ENCODE measurements at places on chromosomes 4 and X.

DNA sequence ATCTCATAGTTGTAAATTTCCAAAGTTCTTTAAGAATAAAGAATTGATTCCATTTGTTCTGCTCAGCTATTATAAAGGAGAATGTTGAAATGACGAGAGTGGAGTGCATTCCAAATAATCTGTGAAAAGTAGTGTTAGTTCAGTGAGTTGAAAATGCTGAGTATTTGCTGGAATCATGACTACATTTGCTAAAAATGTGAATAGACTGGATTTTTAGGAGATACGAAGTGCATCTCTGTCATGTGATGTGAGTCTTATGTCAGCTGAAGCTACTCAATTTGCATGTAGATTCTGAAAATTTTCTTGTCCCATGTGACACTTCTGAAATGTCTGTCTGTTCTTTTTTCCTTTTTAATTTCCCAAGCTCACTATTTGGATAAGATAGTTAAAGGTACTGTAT lies 206.0 kb downstream of the DCTD start:
- no peak for DNase-seq

GRCh38 chr4:100590325-100590724 lies 72.5 kb upstream of the EMCN start:
- no peak for DNase-seq

GRCh38 chr4:75907966-75908365 lies 5.7 kb upstream of the PPEF2 start:
- DNase-seq = no peak

DNA sequence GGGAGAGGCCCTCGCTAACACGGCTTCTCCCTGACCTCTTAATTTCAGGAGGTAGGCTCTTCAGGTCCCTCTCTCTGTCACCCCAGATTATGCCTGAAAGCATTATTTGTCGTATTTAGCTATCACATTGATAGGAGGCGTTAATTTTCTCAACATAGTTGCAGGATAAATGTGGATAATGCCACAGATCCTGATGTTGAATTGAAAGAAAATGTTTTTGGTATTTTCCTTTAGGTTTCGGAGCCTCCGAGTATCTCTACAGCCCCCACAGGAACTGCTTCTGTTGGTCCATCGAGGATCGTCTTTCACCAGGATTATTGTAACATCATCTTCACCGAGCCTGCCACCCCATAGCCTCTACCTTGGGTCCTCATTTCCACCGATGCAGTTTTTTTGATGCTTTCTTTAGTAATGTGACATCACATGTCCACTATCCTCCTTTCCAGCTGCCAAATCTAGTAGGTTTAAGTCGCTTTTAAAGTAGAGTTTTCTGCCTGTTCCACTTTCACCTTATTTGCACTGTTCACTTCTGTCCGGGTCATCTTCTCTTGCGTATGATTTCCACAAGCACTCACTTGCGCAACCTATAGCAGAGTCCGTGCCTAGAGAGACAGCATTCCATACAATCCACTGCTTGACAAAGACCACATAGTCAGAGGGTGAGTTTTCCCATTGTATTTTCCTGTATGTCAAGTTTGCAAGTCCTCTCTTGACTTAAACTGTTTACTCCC lies 665 bp downstream of the TIGD2 start:
- DNase-seq = no peak

- DNase-seq = no peak
Measured at GRCh38 chrX:145923376-145923775, 105.7 kb downstream of the SLITRK2 start.

- DNase-seq = no peak
Measured at GRCh38 chr4:17093481-17093880, 195.0 kb upstream of the LDB2 start.

- no peak for DNase-seq
Measured at GRCh38 chr4:88995874-88996273, 61.1 kb downstream of the FAM13A start.

DNA sequence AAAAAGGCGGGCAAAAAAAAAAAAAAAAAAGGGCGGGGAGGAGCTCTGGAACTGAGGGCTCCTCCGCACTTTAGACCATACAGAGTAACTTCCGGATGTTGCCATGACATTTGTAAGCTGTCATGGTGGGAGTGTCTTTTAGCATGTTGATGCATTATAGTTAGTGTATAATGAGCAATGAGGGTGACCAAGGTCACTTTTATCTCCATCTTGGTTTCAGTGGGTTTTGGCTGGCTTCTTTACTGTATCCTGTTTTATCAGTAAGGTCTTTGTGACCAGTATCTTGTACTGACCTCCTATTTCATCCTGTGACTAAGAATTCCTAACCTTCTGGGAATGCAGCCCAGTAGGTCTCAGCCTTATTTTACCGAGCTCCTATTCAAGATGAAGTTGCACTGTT lies 193.4 kb downstream of the UGT8 start:
- DNase-seq = no peak

- no peak for DNase-seq
Measured at GRCh38 chr4:56410247-56411062, 23.2 kb upstream of the AASDH start.

GRCh38 chr4:56255820-56256219 lies 131.5 kb downstream of the AASDH start:
- no peak for DNase-seq

DNA sequence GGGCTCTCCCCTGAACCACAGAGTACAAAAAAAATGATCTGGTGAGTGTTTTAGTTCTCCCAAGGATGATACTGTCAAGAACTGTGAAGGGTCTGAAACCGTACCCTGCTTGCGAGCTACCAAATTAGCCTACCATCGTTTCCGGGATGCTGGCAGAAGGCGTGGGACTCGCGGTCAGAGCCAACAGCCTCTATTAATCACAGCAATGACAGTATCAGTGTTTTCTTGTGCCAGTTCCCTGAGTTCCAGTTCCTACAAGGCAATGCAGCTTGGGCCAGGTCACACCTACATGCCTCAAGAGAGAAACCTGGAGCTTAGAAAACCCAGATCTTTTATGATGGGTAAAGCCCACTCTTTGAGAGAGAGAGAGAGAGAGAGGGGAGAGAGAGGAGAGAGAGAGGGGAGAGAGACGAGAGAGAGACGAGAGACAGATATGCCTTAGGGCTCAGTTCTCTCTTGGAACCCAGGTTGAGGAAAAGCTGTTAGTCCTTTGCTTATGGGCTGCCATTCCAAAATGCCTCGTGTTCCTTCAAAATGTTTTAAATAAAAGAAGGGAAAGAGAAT lies 327.8 kb downstream of the ARHGAP10 start:
- no peak for DNase-seq

DNA sequence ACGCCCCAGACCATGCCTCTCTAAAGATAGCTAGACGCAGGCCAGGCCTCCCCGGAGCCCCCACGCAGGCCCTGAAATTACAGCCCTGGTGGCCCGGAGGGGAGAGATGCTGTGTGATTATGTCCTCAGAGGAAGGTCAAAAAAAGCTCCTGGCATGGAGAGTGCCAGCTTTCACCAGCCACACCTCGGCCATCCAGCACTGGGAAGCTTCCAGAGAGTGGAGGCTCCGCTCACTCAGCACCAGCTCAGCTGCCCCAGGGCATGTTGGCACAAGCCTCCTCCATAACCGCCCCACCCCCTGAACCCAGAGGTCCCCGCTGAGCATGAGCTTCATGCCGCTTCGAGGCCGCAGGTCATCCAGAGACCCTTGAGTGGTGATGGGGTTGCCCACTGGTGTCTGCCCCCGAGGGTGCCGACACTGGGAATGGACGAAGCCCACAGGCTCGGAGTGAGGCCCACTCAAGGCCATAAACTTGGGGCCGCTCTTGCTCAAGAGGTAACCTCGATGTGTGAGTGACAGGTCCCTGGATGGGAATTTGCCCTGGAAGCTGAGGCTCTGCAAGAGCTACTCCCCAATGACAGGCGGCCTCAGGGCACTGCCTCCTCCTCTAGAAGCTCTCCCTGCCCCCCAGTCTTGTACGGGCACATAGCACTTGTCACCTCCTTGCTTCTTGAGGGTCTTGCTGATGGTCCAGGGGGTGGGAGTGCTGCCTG lies 4.4 kb upstream of the BGN start:
- no peak for DNase-seq

DNA sequence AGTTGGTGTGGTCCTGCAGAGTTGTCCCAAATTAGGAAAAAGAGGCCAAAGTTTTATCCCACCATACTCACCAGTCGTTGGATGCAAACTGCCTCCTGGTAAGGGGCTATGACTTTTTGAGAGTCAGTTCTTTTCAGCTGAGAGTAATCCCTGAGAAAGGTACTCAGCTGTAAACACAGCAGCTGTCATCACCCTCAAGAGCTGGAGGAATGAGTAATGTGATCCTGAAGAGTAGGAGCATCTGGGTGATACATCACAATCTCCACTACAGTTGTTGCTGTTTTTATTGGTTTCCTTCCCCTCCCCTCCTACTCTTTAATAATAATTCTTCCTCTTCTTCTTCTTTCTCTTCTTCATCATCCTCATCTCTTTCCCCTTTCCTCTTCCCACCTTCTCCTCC lies 5.7 kb downstream of the MAGEE1 start:
- DNase-seq = no peak

- DNase-seq = no peak
Measured at GRCh38 chr4:165758086-165758485, 115.0 kb upstream of the TLL1 start.

DNA sequence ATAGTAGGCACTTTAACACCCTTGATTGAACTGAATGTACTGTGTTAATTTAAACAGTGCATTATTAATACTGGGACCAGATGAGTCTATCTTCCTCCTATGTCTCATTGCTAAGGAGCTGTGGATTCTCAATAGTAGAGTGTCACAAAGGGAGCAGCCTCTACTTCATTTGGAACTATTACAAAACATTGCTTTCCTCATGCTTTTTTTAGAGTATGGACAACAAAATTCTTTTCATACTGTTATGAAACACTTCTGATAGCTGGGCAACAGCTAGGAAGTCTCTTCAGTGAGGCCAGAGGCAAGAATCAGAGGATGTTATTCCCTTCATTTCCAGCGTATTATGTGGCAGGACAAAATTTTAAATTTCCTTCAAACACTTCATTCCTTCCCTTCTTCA lies 160.8 kb downstream of the FBXO8 start:
- no peak for DNase-seq

- no peak for DNase-seq
Measured at GRCh38 chr4:185242749-185243533, 33.5 kb downstream of the SNX25 start.

DNA sequence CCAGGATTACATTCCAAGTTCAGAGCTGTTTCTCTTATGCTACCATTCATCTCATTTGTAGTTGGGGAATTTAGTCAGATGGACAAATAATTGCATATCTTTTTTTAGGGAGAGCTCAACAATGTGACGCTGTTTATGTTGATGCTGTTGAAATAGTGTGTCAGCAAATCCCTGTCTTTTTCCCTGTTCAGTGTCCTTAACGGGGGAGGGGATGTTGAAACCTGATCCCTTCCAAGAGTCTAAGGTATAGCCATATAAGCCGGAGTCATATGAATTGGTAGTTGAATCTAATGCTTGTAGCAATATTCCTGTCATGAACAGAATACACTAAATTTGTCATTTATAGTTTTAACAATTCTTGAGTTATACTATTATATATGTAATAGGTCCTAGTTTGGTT lies 293.5 kb upstream of the FAT1 start:
- DNase-seq = no peak

DNA sequence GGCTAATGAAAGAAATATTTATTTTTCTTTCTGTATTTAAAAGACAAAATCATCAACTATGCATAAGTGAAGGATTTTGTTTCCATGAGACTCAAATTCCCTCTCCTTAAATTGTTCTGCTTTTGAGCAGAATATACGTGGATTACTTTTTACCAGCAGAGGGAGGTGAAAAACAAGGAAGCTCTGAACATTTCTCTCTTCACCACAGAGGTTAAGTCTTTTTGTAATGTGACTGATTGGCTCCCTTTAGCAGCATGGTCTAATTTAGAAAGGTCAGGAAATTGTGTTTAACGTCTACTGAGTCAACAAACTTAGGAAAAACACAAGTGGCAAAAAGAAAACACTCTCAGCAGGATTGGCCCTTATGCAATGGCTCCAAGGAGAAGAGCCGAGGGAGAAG lies 55.1 kb upstream of the F9 start:
- no peak for DNase-seq

All from stimulated activated CD4-positive, alpha-beta T cell treated with anti-CD3 and anti-CD28 coated beads, TNF-alpha, amount 100 ng/mL, for 4 hours (primary cell).